ENCODE measurements at places on chromosomes 4 and X.

- peak; percentile 49 for DNase-seq
Observed at GRCh38 chrX:40282946-40283660, 185.3 kb upstream of the BCOR start.

GRCh38 chr4:123346951-123347350 lies 49.6 kb upstream of the SPRY1 start:
- no peak for DNase-seq

GRCh38 chrX:148601034-148601433 lies 100.6 kb downstream of the AFF2 start:
- DNase-seq = peak; percentile 49

- DNase-seq = peak; percentile 99
Observed at GRCh38 chr4:128241425-128241913, 46.1 kb downstream of the PGRMC2 start.

GRCh38 chr4:148405161-148405893 lies 36.9 kb downstream of the NR3C2 start:
- DNase-seq = no peak

DNA sequence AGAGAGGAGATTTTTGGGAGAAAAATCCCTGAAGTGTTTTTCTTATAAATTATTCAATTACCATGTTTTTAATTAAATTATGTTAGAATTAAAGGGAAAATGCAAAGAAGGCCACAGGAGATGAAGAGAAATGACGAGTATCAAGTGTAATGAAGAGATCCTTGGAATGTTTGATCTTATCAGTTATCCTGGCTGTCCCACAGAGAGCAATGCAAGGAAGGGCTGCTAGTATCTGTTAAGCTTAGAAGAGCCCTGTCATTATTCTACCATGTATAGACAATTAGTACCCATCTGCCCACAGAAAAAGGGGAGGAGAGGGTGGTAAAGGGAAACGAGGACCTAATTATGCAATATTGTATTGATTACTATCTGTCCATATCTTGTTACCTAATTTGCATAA lies 257.1 kb downstream of the BANK1 start:
- no peak for DNase-seq

GRCh38 chr4:153402366-153402765 lies 57.9 kb downstream of the MND1 start:
- peak; percentile 43 for DNase-seq

DNA sequence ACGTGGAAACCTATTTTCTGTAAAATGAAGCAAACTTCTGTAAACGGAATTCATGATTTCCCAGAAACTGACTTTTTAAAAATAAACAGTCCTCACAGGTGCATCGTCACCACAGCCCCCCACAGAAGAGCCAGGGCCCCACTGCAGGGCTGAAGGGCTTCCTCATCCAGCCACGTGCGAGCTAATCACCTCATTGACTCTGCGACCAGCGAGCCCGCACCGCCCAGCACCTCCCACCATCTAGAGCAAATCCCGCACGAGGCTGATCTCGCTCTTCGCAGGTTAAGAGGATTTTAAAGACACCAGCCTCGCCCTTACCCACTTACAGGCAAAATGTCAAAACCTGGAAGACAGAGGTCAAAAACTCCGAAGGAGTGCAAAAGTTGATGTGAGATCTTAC lies 14.8 kb downstream of the PPP2R3B start:
- DNase-seq = no peak

GRCh38 chr4:79964020-79964399 lies 109.0 kb downstream of the ANTXR2 start:
- no peak for DNase-seq

GRCh38 chr4:168593399-168593798 lies 96.5 kb downstream of the PALLD start:
- no peak for DNase-seq

- no peak for DNase-seq
Observed at GRCh38 chr4:26113339-26113940, 199.4 kb downstream of the SMIM20 start.

DNA sequence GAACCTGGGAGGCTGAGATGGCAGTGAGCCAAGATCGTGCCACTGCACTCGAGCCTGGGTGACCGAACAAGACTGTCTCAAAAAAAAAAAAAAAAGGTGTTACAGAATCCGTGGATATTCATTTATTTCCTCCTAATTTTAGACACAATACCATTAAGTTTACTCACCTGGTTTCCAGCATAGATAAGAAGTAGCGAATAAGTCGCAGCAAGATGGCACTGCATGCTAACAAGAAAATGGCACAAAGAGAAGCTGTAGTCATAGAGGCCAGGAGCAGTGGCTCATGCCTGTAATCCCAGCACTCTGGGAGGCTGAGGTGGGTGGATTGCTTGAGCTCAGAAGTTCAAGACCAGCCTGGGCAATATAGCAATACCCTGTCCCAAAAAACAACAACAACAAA lies 17.0 kb upstream of the MOB1B start:
- no peak for DNase-seq

DNA sequence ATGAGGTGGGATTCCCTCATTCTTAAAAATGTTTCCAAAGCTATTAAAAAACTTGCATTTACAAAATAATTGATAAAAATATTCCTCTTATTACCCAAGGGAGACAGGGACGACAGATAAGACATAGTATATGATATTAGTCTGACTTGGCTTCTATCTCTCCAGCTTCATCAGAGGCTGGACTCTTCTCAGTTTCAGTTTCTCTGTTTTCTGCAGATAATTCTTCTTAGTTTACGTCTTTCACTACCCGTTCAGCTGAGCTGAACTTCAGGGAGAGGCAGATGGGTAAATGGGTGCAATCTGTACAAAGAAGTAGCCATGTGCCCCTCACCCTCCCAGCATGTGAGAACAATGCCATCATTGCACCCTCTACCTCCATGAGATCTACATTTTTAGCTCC lies 214.0 kb upstream of the SLIT2 start:
- no peak for DNase-seq

GRCh38 chr4:16150716-16151115 lies 66.9 kb upstream of the PROM1 start:
- DNase-seq = no peak

DNA sequence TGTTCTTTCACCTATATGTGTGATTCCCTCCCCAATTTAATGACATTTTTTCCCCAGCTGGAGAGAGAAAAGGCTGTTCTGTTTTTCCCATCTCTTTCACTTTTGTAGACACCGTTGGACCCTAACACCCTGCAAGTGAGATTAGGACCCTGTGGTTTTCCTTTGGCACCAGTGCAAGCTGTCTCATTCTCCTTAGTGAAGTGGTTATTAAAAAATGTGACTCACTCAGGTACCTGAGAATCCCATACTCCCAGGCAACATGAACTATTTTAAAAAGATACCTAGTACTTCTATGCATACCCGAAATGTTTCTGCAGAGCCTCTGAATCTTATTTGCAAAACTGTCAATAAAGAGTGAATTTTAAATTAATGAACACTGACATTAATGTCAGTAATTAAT lies 175.7 kb upstream of the TBC1D9 start:
- no peak for DNase-seq

DNA sequence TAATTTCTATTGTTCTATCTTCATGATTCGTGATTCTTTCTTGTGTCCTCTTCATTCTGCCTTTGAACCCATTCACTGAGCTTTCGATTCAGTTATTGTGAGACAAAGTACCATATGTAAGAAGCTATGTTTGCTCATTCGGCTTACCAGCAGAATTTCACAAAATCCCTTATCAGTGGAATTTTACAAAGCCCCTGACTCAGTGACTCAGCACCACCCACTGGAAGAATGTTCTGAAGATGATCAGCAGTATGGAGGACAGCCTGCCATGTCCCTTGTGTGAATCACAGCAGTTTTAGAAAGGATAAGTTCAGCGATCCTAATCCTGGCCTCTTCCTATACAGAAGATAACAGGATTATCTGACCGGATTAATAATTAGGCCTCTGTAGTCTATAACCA lies 5.8 kb upstream of the UXT start:
- no peak for DNase-seq

GRCh38 chrX:102745513-102745856 lies 24.9 kb downstream of the GPRASP3 start:
- DNase-seq = no peak

DNA sequence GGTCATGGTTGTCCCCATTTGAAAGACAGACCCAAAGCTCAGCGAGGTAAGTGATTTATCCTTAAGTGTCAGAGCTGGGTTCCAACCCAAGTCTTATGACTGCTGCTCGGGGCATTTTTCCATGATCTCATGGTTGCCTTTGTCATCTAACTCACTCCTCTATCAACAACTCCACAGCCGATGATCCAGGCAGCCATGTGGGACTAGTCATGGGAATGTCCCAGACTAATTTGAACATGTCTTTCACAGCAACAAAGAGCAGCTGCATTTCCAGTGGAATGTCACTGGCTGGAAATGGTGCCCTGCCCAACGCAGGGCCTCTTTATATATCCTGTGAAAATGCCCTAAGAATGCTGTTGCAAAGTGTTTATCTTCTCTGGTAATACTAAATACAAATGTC lies 284.8 kb upstream of the PPARGC1A start:
- DNase-seq = peak; percentile 11

DNA sequence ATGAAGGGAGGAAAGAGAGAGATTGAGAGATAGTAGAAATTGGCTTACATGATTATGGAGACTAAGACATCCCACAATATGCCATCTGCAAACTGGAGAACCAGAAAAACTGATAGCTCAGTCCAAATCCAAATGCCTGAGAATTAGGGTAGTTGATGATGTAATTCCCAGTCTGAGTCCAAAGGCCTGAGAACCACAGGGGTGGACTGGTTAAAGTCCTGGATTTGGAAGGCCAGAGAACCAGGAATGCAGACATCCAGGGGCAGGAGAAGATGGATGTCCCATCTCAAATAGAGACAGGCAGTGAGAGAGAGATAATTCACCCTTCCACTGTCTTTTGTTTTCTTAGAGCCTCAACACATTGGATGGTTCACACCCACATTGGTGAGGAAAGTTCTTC lies 345.7 kb upstream of the SPANXN4 start:
- no peak for DNase-seq

DNA sequence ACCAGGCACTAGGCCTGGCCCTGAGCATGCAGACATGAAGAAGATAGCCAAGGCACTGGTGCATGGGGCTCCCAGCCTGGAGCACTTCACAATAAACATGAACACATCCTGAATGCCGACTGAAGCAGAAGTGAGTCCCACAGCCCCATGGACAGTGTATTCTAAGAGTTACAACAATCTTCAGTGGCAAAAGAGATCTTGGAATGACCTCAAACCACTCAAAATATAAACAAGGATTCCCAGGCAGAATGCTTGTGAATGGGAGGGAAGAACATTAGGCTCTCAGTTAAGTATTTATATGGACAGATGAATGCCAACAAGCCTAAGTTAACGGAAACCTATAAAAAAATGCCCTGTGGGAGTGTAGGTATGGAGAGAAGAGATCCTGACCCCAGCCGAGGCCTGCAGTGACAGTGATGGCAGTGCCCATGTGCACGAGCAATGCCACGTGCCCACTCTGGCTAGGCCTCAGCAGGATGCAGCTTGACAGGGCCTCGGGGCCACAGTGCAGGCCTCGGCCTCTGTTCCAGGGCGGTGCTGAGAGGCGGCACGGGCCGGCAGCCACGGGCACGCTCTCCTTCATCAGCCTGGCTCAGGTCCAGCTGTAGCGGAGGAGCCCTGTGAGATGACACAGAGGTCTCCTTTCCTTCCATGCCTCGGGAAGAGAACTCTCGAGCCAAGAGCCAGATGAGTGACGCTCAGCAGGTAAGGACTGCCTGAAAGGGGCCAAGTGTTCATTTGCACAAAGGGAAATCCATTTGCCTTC lies 49.2 kb downstream of the IRF2 start:
- no peak for DNase-seq

DNA sequence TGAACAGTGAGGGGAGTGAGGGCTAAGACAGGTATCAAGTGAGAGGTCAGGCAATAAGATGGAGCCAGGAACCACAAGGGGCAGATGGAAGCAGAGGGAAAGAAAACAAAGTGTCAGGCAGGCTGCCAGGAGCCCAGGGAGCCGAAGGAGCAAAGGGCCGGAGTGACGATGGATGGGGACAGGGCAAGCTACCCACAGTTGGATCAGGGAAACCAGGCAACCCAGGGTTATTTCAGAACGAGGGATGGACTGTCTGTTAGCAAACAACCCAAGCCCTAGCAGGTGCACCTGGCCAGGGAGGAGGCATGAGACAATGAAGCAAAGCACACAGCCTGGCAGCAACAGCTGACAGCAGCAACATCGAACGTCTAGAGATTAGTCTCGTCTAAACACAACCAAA lies 39.2 kb downstream of the SEL1L3 start:
- DNase-seq = no peak

DNA sequence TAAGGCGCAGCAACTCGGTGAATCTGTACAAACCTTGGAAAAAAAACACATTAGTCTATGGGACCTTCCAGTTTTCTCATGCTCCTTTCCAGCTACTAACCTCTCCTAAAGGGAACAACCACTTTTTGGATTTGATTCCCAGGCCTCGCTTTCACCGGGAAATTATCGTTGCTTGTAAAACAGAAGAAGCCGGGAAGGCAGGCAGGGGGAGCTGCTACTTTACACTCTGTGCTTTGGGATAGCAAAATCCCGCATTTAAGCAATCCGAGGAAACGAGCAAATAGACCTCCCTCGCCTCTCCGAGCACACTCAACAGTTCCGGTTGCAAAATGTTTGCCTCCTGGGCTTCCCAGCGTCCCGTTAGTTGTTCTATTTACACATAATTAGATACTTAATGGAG lies 1.2 kb downstream of the CD38 start:
- DNase-seq = peak; percentile 48

GRCh38 chr4:153082322-153083301 lies 121.6 kb upstream of the TRIM2 start:
- DNase-seq = no peak

- DNase-seq = no peak
Observed at GRCh38 chrX:130995439-130995838, 62.7 kb upstream of the ARHGAP36 start.

- DNase-seq = no peak
Observed at GRCh38 chrX:78105944-78106650, 2.0 kb downstream of the PGK1 start.

DNA sequence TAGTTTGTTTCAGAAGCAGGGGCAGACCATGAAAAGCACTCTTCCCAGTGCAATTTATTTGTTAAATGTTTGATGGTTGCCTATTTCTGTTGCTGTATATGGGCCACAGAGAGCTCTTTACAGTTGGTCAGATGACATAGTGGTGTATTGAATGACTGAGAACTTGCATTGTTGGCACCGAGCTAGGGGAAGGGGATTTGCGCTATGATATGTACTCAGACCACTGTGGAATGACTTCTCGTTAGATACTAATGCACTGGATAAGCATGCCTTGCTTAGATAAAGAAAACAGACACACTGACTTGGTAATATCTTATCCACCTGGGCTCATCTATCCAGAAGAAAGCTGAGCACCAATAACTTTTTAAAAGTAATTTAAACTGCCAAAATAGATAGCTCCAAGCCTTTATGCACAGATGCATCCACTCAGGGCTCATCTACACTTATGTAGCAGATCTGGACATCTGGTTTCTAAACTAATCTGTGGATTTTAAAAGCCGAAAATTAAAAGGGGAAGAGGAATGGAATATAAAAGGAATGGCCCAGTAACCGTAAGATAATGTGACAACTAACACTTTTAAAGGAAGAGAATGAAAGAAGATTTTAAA lies 132.7 kb downstream of the GATB start:
- no peak for DNase-seq

DNA sequence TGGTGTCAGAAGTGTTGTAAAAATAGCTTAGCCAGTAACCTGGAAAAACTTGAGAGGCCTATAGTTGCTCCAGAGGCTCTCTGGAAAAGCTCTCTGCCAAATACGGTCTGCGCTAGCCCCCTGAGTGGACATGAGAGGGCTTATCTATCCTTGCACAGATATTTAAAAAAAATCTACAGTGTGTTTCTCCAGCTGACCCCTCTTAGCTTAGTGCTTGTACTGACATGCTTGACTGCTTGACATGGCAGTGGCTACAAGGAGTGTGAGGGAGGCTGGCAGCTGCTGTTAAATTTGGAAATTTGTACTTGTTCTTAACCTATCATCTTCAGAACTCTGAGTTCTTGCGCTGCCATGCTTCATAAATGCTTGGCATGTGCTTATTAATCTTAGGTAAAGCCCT lies 229.2 kb downstream of the RBMX2 start:
- no peak for DNase-seq
